ENCODE measurements at places on chromosomes 5 and 9.

DNA sequence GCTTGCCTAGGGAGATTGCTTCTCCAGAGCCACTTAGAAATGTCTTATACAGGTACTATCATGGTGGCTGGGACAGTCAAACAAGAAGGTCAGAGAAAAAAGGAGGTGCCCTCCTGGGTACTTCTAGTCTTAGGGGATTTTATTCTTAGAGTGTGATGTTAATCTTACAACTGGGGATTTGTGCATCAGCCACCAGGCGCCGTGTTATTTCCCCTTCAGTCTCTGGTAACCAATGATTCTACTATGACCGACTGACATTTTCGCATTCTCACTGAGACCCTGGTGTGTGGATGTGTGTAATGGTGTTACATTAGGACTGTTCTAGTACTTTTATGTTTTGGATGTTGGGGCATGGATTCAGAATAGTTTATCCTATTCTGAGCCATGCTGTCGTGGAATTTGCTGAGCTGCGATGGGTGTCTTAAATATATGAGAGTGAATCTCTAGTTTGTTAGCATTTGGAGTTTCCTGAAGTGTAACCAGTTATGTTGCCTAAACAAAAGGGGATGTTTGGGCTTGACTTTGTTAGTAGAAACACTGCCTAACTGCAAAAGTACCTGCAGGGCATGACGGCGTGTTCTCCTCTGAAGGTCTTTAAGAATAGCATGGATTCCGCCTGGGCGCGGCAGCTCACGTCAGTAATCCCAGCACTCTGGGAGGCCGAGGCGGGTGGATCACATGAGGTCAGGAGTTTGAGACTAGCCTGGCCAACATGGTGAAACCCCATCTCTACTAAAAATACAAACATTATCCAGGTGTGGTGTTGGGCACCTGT, 175.2 kb upstream of the DAP start:
- DNase-seq: no peak

GRCh38 chr9:14165376-14166035, 148.4 kb downstream of the NFIB start:
- peak; percentile 31 for DNase-seq

DNA sequence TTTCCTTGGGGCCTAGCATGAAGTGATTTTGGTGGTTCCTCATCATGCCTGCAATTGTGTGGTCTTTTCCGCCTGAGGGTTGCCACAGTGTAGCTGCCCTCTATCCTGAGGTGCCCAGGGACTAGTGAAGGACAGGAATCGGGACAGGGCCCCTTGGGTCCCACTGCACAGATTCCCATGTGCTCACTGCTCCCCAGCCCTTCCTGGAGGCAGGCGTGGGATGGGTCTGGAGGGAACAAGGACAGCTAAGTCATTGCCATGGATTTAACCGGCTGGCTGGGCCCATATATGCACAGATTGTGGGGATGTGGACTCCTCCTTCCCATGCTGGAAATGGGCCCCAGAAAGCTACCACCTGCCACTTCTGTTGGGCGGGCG, 122.3 kb upstream of the PITX1 start:
- DNase-seq: no peak

DNA sequence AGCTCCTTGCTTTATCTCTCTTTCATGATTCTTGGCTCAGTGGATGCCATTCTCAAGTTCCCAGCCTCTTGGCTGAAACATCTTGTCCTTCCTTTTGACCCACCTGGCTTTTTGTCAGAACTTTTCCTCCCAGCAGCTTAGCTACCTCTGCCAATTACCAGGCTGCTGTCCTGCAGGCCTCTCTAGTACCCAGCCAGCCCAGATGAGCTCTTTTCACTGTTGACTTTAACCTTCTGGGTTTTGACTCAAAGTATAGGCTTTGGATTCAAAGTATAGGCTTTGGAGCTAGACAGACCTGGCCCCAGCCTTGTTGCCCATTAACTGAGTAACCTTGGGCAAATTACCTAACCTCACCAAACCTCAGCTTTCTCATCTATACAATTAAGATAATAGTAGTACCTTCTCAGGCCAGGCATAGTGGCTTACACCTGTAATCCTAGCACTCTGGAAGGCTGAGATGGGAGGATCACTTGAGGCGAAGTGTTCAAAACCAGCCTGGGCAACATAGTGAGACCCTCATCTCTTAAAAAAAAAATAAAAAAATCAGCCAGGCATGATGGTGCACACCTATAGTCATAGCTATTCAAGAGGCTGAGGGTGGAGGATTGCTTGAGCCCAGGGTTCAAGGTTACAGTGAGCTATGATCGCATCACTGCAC, 6.6 kb upstream of the TMEFF1 start:
- no peak for DNase-seq

DNA sequence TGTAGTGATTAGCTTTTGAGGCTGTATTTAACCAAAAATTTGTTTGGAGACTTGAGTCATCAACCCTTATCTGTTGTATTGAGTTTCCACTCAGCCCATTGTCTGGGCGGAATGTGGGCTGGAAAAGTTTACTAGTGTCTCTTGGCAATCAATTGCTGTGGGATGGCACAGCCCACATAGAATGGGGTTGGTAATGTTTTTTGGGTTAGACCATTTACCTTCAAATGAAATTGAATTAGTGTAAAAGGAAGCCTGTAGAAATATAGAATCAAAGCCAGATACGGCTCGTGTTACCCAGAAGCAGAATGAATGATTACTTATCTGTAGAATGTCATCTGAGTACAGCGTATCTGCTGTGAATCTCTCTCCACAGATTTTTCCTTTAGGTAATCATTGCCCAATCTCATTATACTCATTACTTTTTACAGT, 142.9 kb downstream of the AOPEP start:
- DNase-seq: no peak

- no peak for DNase-seq
Observed at GRCh38 chr9:118643118-118643517, 726.1 kb downstream of the BRINP1 start.

DNA sequence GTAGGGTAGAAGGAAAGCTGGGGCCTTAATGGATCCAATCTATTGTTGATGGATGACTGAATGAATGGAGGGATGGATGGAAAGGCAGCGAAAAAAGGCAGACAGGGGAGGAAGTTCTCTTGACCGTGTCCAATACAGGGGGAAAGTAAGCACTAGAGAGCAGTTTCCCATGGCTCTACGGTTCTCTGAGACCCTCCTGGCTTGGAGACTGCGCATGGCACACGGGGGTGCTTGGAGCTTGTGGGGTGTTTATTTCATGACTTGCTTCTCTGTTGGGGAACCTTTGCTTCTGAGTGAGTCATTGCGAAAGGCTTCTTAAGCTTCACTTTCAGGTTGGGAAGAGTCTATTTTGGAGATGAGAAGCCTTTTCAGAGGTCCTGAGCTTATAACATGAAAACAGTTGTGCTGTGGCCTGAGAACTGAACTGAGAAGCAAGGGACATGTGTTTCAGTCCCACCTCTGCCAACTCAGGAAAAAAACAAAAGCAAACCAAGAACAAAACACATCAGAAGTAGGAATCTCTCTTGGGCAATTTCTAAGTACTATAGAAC, 12.8 kb upstream of the TEX48 start:
- no peak for DNase-seq

Measured in OCI-M1 (cell line).